Right cardiac atrium (tissue), 5 donors: ENCODE measurements at places on chromosomes 5 and 9. TPM values are rescaled to one million over a fixed set of nuclear protein-coding genes. Genes with fewer than 3 reads are reported as not detected.

GRCh38 chr5:54754420-54754819, 231.0 kb downstream of the ESM1 start:
- no peak for DNase-seq

GRCh38 chr5:36436306-36436705, 134.6 kb upstream of the RANBP3L start:
- no peak for DNase-seq

DNA sequence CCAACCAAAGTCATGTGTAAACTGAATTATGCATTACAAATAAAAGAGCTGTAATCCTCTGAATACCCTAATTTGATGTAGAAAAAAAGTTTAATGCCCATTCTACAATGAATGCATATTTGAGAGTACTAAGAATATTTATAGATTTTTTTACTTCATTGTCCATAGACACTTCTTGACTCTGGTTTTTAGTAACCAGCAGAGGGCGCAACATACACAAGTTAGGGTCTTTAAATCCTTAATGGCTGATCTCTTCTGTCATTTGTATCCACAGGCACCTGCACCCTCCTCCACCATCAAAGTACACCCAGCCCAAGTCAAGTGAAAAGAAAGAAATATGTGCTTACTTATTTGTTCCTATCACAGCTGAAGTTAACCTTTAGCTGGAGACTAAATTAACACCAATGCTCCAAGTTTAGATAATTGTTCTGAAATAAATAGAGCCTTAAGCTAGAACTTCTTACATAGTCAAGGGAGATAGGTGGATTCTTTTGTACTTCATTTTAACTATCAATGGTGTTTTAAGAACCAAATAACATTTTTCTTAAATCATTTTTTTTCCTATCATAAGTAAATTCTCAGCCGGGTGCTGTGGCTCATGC, 524.2 kb upstream of the DAB2 start:
- peak; percentile 15 for DNase-seq

DNA sequence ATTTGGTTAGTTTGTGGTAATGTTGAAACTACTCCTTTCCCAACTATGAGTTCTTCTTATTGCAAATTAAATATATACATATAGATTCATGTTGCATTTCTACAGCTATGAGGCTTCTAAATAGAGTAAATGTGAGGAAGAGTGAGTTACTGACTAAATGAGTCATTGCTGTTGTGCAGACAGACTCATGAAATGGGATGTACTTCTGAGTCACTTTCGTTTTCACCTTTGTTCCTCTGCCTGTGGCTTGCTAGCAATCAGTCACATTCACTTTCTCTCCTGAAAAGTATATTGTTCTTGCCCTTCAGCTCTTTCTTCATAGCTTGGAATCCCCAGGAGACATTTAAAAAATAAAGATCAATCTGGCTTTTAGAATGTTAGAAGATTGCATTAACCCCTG, 295.5 kb upstream of the SMC2 start:
- no peak for DNase-seq

DNA sequence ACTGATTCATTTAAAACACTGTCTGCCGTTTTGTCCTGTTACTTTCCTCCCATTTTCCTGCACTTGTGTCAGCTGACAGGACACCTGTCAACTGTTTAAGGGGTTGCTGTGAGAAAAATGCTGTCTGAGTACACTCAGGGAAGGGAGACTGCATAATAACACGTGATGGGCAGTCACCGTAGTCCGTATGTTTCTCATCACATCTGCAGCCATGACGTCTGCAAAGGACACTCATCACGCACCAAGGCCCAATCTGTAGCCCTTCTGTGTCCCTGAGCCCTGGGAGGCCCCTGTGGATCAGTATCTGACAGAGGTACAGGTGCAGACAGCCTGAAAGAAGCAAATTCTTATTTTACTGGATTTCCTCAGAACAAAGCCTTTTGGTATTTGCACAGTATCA, 396.3 kb downstream of the YTHDC2 start:
- no peak for DNase-seq

DNA sequence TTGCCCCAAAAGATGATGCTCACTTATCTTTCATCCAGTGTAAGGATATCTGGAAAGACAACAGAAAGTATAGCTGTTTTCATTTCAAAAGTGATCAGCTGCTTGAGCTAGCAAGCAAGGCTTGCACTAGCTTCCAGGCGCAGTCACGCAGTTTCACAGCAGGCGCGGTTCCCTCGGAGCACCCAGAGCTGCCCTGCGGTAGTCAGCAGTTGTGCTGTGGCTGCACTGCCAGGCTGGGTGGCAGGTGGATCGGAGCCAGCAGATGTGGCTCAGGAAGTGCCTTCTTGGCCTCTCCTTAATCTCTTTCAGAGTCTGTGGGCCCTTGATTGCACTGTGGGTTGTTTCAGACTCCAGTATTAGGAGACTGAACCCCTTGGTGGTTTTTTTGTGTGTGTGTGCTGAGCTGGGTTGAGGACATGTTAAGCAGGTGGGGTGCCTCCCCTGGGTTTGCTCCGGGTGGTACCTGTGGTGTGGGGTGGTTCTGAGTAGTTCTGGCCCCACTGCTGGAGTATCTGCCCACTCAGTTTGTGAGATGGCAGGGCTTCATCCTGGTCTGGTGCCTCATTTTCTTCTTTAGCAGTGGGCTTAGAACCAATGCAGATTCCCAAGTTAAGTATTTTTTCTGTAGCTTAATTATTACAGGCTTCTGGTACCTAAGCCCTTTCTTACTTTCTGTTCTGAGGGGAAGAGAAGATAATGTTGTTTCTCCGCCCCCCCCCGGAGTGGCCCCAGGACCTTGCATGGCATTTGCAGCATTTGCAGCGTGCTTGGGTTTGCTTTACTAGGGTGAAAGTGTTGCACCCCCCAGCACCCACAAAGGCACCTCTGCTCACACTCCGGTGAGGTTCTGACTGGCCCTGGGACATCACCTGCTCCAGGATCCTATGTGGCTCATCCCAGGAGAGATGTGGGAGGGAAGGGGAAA, 16.4 kb downstream of the TENT4A start:
- DNase-seq = peak; percentile 66

- no peak for DNase-seq
These were observed 374.2 kb downstream of the EFNA5 start for GRCh38 chr5:107296572-107296971.

- peak; percentile 43 for DNase-seq
These were observed 13.9 kb upstream of the BASP1 start for GRCh38 chr5:17203329-17204132.

- DNase-seq = peak; percentile 74
These were observed 17.7 kb upstream of the CPLX2 start for GRCh38 chr5:175853573-175854230.

GRCh38 chr9:8859416-8859815, 1059.8 kb upstream of the DMAC1 start:
- no peak for DNase-seq

DNA sequence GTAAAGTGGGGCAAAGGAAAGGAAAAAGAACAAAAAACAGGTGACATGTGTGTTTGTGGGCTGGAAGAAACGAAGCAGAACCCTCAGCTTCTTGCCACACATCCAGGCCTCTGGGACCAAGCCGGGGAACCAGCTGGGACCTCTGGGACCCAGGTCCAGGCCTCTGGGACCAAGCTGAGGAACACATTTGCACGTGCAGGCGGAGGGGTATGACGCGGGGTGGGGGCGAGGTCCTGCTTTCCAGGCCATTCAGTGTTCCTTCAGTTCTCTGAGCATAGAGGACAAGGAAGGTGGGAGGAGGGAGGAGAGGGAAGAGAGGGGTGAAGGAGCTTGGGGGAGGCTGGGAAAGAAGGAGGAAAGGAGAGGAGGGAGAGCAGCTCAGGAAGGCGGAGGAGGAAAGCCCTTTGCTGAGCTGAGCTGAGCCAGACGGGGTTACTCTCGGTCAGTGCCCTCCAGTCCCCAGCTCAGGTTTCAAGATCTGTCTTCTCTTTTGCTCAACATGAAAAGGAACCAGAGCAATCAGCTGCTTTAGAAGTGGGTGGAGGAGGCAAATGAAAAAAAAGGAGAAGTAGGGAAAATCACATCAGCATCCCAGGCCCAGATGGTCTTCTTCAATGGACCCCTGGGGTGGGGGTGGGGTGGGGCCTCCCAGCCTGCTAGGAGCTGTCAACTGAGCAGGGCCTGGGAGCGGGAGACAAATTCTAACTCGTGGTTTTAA, 59.1 kb downstream of the ABCA1 start:
- peak; percentile 78 for DNase-seq

DNA sequence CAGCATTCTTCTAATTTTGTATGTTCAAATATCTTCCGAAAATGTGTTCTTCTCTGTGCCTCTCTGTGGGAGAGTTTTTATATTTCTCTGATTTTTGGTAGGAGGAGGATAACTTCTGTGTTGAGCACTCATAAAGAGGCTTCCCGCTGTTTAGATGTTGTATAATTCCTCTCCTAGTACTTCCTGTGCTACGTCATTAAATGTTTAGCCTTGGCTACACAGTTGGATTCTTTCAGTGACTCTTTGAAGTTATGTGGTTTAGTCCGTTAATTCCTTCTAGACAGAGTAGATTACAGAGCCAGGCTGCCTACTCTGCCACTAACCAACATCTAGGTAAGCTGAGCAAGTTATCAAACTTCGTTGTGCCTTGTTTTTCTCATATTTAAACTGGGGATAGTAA, 302.6 kb downstream of the OSTF1 start:
- no peak for DNase-seq

- peak; percentile 82 for DNase-seq
These were observed 15.0 kb downstream of the STK10 start for GRCh38 chr5:172172912-172173563.

Gene ZNG1A
- total RNA-seq = 30.2 TPM

Gene HAVCR2
- 5.2 TPM for total RNA-seq

Gene GPR21
- total RNA-seq = 1.0 TPM

Gene ADRA1B
- total RNA-seq = 3.6 TPM

Gene AGPAT2
- 63.0 TPM for total RNA-seq
